ENCODE measurements at places on chromosomes 1 and 21.
A peak's percentile ranks its signal among the peaks of the same experiment; 100 is the strongest.

- no peak for DNase-seq
These were observed 25.3 kb upstream of the ATP1A1 start for GRCh38 chr1:116347696-116348095.

DNA sequence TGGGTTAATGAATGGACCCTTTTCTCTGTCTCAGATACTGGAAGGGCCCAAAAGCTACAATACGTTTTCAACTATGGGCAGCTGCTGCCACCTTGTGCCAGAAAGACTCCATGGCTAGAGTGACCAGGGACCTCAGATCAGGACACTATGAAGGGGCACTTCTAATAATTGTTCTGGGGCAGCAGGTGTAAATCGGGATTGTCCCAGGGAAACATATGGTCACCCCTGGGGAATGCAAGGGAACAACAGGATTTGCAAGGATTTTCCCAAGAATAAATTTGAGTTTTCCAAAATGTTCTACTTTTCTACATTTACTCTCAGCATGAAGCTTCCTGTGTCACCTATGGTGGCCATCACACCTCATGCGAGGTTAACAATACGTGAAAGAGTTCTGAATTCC is 12.0 kb upstream of the FCAMR start:
- peak; percentile 46 for DNase-seq

DNA sequence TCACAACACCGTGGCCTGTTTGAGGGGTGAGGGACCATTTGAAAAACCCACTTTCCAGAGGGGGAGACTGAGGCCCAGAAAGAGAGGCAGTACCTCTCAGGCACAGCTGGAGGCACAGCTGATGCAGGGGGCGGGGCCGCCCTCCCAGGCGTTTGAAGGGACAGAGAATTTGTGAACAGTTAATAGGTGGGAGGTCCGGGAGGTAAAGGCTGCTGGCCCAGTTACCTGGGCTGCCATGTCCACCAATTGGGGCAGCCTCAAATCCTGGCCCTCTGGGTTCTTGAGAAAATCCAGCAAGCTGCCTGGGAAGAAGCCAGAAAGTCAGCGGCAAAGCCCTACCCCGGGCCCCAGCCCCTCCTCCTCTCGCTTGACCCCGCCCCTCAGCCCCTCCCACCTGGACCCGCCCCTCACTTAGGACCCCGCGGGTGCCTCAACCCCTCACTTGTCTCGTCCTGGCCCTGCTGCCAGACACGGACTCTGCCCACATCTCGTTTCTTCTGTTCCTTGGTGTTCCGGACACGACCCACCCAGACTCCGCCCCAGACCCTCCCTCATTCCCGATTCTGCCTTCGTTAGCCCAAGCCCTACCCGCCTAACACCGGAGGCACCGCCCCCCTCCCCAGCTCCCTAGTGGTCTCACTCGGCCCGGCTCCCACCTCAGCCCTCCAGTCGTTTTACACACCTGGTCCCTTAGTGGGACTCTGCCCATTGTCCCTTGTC is 10.8 kb upstream of the AHDC1 start:
- no peak for DNase-seq

GRCh38 chr1:113793878-113794834 is 18.1 kb downstream of the RSBN1 start:
- no peak for DNase-seq

- DNase-seq = no peak
These were observed 75.2 kb downstream of the MPZL1 start for GRCh38 chr1:167797015-167797414.

- DNase-seq = no peak
These were observed 7.3 kb upstream of the IFNGR2 start for GRCh38 chr21:33395891-33396331.

- no peak for DNase-seq
These were observed 77.9 kb downstream of the PSMG1 start for GRCh38 chr21:39105341-39105765.

DNA sequence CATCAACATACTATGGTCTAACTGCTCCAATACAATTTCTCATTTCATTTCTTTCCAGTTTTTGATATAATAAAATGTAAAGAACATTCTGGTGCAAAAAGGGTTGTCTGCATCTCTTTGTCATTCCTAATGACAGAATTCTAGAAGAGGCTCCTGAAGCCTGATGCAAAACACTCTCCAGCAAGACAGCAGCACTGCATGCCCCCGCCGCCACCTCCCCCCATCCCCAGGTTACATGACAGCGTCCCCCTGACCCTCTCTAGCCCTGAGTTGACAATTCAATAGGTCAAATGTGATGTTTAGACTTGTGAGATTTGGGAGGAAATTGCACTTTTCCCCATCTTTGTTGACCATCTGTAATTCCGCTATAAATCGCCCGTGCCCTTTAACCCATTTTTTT is 64.6 kb upstream of the C1orf21 start:
- no peak for DNase-seq

- DNase-seq = no peak
These were observed 11.5 kb downstream of the ATP2B4 start for GRCh38 chr1:203638103-203638475.

- DNase-seq = peak; percentile 41
These were observed 13.6 kb downstream of the DENND1B start for GRCh38 chr1:197761654-197762053.

DNA sequence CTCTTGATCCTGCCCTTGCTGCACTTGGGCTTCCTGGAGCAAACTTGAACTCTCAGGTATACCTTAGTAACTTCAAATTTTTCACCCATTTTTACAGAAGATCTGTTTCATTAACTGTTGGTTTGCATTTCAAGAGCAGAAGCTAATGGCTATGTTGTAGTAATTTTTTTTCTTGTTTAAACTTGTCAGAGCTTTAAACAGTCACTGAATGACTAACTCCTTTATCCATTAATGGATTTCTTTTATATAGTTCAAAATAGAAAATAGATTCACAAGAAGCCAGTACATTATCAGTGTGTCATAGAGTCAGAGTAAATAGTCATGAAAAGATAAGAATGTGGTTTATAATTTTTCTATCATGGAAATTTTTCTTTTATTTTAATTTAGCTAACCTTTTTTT is 13.6 kb downstream of the SRSF11 start:
- no peak for DNase-seq

DNA sequence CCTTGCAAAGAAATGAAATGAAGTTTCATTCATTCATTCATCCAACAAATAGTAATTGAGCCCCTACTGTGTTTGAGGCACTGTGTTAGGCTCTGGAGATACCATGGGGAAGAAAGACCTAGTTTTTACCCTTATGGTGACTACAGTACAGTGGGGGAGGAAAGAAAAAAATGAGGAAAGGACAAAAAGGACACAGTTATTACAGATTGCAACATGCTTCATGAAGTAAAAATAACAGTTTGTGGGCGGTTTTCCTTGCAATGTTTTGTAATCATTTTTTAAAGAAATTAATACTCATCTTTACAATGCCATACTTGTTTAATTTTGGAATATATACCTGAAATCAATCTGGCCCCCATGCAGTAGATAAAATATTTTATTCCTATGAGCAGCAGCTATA is 120.3 kb downstream of the TM2D1 start:
- DNase-seq = no peak

GRCh38 chr1:154324241-154324640 is 1.1 kb upstream of the ATP8B2 start:
- DNase-seq = no peak

GRCh38 chr1:10989095-10989494 is 23.4 kb upstream of the TARDBP start:
- DNase-seq = no peak

- DNase-seq = no peak
These were observed 44.1 kb downstream of the SLC5A9 start for GRCh38 chr1:48266576-48266975.

GRCh38 chr1:7469255-7469938 is 301.7 kb upstream of the VAMP3 start:
- DNase-seq = no peak

- no peak for DNase-seq
These were observed 427.7 kb downstream of the LRRIQ3 start for GRCh38 chr1:73770109-73770905.

- no peak for DNase-seq
These were observed 5.9 kb downstream of the EDEM3 start for GRCh38 chr1:184748740-184749139.

DNA sequence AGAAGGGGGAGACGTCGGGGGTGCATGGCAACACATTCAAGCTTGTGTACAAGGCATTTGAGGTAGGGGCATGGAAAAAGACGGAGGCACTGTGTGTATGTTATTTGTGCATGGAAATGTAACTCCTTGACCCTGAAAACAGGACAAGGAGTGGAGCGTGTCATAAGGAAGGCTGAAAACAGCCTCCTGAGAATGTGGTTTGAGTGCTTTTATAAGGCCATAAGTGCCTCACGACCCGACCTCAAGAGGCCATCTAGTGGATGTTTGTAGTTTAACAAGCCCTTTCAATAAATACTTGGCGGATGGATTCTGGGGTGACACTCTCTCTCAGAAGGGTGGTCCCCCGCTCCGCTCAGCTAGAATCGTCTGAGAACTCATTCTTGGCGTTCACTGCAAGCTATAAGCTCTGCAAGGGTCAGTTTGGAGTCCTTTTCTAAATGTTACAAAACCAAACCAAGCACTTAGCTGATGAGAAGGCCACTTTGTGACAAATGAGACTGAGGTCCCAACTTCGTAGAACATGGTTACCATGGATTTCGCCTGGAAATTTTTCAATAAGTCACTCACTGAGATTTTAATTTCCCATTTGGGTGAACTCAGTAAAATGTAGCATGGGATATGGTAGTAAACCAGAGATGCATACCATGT is 38.8 kb upstream of the CLCA4 start:
- peak; percentile 26 for DNase-seq
